Breast epithelium (tissue), 4 donors: ENCODE measurements at places on chromosomes 1 and 21. TPM values are rescaled to one million over a fixed set of nuclear protein-coding genes. Genes with fewer than 3 reads are reported as not detected.

DNA sequence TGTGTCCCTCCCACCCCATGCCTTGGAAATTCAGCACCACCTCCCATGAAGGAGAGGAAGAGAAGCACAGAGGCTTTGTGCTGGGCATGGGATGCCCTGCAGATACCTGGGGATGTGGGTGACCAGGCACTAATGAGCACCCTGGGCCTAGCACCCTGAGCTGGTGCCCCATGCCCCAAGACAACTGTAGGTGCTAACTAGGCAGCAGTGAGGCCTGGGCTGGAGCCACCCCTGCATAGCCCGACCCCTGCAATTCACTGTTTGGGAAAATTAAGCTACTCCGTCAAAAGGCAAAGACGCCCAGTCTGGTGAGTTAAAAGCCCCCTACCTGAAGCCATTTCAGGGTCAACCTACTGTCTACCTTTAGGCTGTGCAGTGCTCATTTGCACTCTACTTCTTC, 5.4 kb downstream of the KCNA2 start:
- DNase-seq = no peak

- DNase-seq = peak; percentile 73
These were observed 153.1 kb upstream of the RAB4A start for GRCh38 chr1:229117664-229118300.

DNA sequence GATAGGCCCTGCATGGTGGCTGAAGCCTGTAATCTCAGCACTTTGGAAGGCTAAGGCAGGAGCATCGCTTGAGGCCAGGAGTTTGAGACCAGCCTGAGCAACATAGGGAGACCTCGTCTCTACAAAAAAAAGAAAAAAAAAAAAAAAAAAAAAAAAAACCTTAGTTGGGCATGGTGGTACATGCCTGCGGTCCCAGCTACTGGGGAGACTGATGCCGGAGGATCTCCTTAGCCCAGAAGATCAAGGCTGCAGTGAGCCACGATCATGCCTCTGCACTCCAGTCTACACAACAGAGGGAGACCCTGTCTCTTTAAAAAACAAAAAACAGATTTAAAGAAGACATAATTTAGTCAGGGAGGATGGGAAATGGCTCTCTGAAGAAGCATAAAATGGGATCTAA, 3.8 kb downstream of the LIN9 start:
- no peak for DNase-seq

DNA sequence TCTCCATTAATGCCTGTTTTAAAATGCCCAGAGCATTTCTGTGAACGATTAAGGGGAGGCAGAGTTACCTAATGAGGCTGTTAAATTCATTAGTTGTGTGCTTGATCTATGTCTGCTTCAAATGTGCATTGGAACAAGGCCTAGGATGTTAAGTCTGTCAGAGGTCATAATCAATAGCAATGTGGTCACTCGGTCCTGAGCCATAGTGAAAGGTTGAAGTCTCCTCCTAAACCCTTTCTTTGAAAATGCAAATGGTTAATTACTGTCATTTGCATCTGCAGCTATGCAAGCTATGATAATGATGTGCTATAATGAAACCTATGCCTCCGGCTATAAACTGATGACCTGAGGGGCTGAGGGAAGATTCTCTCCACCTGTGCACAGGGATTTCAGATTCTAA, 114.2 kb upstream of the NR5A2 start:
- no peak for DNase-seq

DNA sequence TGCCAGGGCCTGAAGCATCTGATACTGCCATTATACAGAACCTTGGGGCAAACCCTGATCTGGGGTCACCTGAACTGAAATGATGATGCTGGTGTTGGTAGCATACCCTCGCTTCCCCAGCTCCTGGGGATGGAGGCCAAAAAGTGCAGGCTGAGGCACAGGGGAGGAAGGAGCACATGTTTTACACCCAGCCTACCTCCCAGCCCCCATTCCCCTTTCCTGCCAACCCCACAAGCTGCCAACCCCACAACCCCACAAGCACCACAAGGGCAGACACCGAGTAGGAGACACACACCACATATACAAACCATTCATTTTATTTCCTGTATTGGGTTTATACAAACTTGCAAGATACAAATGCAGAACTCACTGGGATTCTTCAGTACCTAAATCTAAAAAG, 4.8 kb upstream of the GOLT1A start:
- DNase-seq = no peak

DNA sequence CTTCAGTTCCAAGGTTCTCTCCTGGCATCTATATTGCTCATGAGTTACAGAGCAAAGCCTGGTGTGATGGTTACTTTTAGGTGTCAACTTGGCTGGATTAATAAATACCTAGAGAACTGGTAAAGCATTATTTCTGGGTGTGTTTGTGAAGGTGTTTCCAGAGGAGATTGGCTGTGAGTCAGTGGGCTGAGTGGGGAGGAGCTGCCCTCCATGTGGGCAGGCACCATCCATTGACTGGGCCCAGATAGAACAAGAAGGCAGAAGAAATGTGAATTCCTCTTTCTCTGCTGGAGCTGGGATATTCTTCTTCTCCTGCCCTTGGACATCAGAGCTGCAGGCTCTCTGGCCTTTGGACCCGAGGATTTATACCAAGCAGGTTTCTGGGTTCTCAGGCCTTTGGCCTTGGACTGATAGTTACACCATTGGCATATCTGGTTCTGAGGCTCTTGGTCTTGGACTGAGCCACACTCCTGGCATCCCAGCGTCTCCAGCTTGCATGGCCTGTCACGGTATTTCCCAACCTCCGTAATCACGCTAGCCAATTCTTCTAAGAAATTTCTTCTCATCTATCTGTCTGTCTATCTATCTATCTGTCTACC, 44.5 kb downstream of the B3GALT5 start:
- DNase-seq = no peak

DNA sequence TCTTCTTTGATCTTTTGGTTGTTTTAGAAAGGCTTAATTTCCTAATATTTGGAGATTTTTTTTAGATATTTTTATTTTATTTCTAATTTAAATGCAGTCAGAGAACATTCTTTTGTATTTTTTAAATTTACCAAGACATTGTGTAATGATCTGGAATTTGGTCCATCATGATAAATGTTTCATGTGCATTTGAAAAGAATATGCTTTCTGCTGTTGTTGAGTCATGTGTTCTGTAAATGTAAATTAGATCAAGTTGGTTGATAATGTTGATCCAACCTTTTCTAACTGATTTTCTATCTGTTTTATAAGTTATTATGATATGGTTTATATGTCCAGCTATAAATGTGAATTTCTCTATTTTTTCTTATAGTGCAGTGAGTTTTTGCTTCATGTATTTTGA, 19.8 kb downstream of the UTS2 start:
- DNase-seq = no peak

- no peak for DNase-seq
These were observed 4.4 kb downstream of the ACKR1 start for GRCh38 chr1:159209061-159209460.

- DNase-seq = no peak
These were observed 20.2 kb upstream of the ST6GALNAC3 start for GRCh38 chr1:76054359-76054758.

- peak; percentile 82 for DNase-seq
These were observed 31.1 kb upstream of the ZBTB40 start for GRCh38 chr1:22420455-22421053.

DNA sequence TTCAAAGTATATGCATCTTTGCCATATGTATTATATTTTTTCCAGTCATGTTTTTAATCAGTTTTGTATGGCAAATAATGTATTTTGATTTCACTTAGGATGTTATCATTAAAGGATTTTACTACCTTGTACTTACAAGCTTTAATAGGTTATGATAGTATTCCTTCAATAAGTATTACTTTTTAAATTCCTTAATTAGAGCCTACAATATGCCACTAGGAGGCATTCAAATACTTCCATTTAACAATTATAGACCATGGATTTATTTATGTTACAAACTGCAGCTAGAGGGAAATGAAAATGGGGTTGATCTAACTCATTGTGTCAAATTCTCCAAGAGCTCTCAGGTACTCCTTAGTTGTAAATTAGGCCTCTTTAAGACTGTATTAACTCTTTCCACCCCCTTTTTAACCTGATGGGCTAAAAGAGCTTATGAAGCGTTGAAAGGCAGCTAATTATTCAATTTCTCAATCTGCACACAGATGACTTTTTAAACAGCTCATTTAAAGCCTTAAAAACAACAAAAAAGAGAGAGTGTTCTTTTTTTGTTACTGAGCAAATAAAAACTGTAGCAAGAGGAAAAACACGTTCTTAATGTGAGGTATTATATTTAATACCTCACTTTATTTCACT, 156.2 kb downstream of the DENND1B start:
- DNase-seq = no peak

DNA sequence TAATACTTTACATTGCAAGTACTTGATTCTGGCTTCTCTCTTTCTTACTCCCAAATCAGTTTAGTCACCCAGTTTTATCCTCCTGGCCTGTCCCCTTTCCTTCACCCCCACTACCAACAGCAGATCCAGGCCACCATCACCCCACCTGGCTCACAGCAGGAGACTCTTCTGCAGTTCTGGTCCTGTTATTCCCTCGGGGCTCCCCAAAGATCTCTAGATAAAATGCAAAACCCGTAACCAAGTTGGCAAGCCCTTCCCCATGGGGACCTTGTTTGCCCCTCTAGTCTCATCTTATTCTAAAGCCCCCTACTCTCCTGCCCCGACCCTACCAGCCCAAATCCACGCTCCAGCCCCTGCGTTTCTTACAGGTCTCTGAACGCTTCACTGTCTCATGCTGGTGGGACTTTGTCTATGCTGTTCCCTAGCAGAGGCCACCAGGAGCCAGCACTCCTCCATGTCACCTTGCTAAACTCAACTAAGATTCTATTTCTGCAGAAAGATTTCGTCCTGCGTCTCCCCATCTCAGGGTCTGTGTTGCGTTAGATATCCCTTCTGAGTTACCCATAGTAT, 4.0 kb downstream of the ABCG1 start:
- no peak for DNase-seq

GRCh38 chr1:35748326-35748725, 21.5 kb downstream of the CLSPN start:
- DNase-seq = no peak

GRCh38 chr1:94609619-94610018, 68.1 kb upstream of the F3 start:
- no peak for DNase-seq

GRCh38 chr21:38272215-38272614, 15.4 kb downstream of the KCNJ15 start:
- no peak for DNase-seq

AMY2A gene
- 1.3 TPM for total RNA-seq

CD48 gene
- 5.4 TPM for total RNA-seq

IL12RB2 gene
- 0.59 TPM for total RNA-seq

RSPH1 gene
- total RNA-seq = 0.88 TPM
